ENCODE measurements at places on chromosomes 2 and 18. TPM values are rescaled to one million over a fixed set of nuclear protein-coding genes. Genes with fewer than 3 reads are reported as not detected.

GRCh38 chr2:84816426-84817026 is 64.4 kb downstream of the TRABD2A start:
- no peak for DNase-seq

- DNase-seq, result peak; percentile 89
Measured at GRCh38 chr2:108412995-108413710, 35.4 kb downstream of the SULT1C4 start.

- no peak for DNase-seq
Measured at GRCh38 chr18:210075-210474, 51.7 kb downstream of the USP14 start.

RND3 gene
- 497 TPM for polyA plus RNA-seq

GRCh38 chr2:128313091-128313836 is 5.4 kb downstream of the HS6ST1 start:
- no peak for DNase-seq

PTPN18 gene
- polyA plus RNA-seq, result 24.4 TPM

CAVIN2 gene
- 3.1 TPM for polyA plus RNA-seq

PLCL1 gene
- 0.21 TPM for polyA plus RNA-seq

- no peak for DNase-seq
Measured at GRCh38 chr18:70291295-70291574, 2.4 kb downstream of the SOCS6 start.

- no peak for DNase-seq
Measured at GRCh38 chr2:86510436-86510933, 52.8 kb downstream of the CHMP3 start.

DNA sequence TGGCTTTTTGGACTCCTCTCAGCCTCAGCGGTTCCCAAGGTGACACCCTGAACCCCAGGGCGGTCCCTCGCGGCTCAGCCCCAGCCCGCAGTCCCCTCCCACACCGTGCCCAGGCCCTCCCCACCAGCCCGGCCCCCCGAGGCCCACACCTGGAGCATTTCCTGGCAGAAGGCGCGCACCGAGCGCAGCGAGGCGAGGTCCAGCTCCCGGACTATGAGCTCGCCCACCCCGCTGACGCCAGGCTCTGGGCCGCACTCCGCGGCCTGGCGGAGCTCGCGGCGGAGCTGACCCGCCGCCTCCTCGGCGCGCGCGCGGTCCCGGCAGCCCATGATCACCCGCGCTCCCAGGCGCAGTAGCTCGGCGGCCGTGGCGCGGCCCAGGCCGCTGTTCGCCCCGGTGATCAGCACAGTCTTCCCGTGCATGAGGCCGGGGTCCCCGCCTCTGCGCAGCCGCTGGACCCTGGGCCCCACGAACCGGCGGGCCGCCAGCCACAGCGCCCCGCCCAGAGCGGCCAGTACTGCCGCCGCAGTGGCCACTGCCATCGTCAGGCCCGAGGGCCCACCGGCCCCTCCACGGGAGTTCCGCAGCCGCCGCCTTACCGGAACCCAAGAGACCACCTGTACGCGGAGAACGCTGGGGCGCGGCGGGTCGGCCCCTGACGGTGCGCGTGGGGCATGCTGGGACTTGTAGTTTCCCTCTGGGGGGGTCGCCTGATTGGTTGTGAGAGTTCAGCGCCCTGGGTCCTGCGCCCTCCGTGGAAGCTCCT is at the start of gene RDH14:
Gene RDH14, minus strand, starts transcription at position 623 of the 766 bp plus-strand sequence. Its CDS starts 81 bp downstream, at position 542.
- DNase-seq, result peak; percentile 39

DNA sequence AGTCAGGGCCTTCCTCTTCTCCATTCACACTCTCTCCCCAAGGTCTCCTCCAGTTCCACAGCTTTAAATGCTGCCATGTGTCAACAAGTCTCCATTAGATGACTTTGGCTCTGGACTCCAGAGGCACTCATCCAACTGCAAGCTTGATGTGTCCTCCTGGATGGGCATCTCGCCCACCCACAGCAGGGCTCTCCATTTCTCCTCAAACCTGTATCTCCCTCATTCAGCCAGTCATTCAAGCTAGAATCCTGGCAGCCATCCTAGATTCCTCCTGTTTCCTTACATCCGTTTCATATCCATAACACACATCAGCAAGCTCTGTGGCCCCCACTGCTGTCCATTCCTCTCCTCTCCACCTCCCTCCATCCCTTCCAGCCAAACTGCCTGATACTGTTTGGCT is 88.4 kb upstream of the AFF3 start:
- no peak for DNase-seq

CHRNG gene
- polyA plus RNA-seq, result not detected

- DNase-seq, result no peak
Measured at GRCh38 chr2:198448789-198449188, 644.4 kb downstream of the PLCL1 start.

DNA sequence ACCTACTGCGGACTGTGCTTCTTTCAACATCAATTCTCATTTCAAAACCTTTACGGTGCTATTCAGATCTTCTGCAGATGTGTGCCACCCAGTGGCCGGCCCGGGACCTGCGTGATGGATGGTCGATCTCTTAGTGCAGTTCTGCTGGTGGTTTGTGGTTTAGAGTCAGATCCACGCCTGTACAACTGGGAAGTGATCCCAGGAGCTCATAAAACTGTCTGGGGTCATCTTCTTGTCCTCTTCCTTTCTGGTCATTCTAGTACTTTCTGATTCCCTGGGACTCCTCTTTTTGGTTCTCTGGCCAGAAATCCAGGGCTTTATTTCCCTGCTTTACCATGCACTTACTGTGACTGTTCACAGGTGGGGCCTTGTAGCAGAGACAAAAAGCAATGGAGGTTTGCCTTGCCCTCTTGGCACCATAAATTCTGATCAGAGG is 15.8 kb upstream of the SELENOI start:
- DNase-seq, result peak; percentile 87

DNA sequence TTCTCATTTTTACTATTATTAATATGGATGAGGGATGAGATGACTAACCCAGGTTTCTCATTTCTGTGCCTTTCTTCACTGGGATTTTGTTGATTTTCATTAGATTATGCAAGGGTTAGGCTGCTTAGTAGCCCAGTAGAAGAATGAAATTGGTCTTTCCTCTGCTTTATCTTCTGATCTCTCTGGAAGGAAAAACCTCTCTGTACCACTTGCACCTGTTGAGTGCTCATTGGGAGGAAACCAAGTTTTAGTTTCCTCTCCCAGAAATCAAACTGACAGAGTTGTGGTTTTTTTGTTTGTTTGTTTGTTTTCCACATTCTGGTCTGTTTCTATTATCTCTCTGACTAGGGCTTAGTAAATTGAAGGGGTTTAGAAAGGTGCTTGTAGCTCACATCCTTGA is 60.8 kb downstream of the KIAA1328 start:
- no peak for DNase-seq

CHRND gene
- polyA plus RNA-seq, result not detected

- no peak for DNase-seq
Measured at GRCh38 chr2:116732322-116732721, 1082.2 kb upstream of the DDX18 start.

DNA sequence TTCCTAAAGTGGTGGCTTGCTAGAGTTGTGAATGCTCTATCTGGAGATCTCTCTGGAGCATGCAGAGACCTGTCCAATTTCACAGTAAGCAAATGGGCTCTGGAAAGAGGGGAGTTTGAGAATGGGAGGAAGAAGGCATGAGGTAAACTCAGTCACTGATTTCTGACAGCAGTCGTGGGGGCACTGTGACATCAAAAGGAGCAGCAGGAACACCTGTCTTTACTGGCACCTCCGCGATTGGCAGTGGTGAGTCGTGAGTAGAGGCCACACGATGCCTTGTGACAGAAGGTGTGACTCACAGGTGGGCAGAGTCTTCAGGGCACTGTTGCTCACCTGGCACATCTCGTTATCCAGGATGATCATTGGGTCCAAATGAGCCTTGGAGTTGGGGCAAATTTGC is 38.8 kb upstream of the CAVIN2 start:
- DNase-seq, result no peak

DNA sequence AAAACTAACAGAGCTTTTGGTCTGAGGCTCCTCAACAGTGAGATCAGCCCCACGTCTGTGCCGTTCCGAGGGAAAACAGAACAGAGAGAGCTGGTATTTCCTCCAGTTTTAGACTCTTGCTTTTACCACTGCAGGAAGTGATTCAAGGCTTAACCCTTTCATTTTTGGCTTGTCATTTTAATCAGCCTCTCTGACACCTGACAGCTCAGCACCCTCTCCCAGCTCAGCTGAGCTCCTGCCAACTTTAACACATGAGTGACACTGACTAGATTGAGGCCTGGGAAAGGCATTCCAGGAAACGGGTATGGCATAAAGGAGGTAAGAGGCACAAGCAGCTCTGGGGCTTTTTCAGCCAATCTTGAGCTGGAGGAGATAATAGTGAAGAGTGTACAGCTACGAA is 239.4 kb upstream of the SKOR2 start:
- DNase-seq, result no peak

DNA sequence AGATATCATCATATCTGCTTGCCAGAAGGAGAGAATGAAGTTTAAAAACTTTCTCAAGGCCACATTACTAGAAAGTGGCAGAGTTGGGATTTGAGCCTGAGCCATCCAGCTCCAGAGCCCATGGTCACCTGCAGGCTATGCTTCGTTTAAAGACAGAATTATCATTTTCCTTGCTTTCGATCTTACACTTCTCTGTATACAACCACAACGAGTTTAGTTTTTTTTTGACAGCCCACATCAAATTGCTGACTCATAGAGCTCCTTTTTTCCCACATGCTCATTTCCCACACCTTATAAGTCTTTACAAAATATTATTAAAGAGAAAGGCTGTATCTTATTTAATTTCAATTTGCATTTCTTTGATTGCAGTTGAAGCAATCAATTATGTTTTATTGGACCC is 6.5 kb downstream of the PLEK start:
- DNase-seq, result no peak

IL1F10 gene
- not detected for polyA plus RNA-seq

DPP4 gene
- 22.3 TPM for polyA plus RNA-seq

- DNase-seq, result no peak
Measured at GRCh38 chr18:76389716-76390115, 105.3 kb downstream of the ZNF516 start.

- no peak for DNase-seq
Measured at GRCh38 chr2:238064376-238064775, 3.6 kb downstream of the SCLY start.

GRCh38 chr2:71102981-71103681 is 26.9 kb downstream of the MCEE start:
- no peak for DNase-seq

LRRTM1 gene
- not detected for polyA plus RNA-seq

- DNase-seq, result peak; percentile 56
Measured at GRCh38 chr2:227655454-227655853, 11.2 kb upstream of the SCYGR5 start.

LYPD6 gene
- 9.4 TPM for polyA plus RNA-seq

ECEL1 gene
- polyA plus RNA-seq, result not detected

Data from BJ (cell line).